ENCODE measurements at places on chromosomes 3 and 15.

DNA sequence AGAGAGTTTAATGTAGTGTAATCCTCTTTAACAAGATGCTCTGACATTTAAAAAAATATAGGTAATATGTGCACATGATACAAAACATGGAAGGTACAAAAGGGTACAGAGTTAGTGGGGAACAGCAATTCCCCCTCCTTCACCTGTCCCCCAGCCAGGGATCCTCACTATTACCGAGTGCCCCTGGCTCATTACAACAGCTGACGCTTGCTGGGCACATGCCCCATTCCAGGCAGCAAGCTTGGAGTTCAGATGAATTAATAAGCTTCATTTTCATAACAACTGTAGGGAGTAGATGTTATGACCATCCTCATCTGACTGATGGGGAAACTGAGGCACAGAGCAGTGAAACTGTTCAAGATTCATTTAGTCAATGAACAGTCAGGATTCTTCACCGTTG is 41.2 kb downstream of the PCSK6 start:
- DNase-seq: no peak

- DNase-seq: no peak
These were observed 152.9 kb downstream of the RAB11A start for GRCh38 chr15:66022163-66022525.

GRCh38 chr3:39220407-39221140 is 28.2 kb upstream of the XIRP1 start:
- no peak for DNase-seq

DNA sequence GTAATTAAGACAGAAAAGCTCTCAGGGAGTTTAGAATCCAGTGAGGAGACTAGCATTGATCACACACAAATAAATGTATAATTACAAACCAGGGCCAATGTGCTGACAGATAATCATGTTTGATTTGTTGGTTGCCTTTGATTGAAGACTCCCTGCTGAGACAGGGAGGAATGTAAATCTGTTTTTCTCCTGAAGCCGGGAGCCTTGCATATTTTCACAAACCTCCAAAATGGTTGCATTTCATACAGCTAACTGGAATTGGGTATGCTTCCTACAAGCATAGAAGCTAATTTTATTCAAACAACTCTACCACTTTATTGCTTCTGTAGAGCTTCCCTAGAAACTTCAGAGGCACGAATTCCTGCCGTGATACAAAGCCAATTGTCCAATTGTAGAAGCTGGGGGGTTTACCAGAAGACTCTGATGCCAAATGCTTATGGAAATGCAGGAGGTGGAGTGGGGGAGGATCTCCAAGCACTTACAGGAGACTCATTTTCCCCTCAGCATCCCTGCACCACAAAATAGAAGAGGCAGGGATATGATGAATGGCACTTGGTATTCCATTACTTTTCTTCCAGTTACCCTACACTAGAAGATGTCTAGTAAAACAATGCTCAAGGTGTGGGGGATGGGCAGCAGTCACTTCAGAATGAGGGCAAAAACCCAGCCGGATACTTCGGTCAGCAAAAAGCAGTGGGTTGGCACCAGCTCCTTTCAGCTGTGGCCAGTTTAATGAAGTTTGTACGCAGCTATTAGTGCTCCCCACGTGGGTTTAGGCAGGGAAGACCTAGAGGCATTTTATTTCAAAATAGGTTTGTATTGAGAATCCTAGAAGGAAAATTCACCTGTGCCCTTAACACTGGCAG is 11.4 kb upstream of the MEX3B start:
- DNase-seq: no peak

- no peak for DNase-seq
These were observed 10.4 kb downstream of the COPG1 start for GRCh38 chr3:129259612-129260477.

DNA sequence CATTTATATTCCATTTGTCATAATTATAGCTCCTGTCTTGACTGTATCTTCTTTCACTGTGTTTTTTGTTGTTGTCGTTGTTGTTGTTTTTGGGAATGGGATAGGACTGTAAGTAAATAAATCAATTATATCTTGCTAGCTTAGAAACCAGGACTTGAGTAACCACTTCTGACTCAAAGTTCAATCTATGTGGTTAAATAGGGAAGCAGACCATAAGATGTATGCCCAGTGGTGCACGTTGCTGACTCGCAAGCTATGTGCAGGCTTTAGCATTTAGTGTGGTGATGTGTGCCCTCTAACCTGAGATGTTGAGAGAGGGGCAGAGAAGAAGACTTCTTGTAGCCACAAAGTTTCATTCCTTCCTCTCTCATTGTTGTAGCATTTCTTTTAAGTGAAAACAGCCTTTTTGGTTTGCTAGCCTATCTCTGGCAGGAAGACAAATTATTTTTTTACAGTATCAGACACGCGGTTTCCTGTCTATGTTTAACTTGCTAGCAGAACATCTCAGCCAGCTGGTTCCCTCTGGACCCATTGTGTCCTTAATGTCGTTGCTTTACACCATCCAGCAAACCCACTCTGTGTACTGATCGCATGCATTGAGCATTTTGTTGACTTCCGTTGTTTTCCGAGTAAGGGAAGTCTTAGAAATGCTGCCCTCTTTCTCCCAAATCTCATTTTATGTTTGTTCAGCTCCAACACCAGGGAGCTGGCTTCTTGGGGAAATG is 52.1 kb downstream of the TGFBR2 start:
- no peak for DNase-seq

- no peak for DNase-seq
These were observed 41.4 kb upstream of the GLCE start for GRCh38 chr15:69119001-69119400.

GRCh38 chr3:165667676-165668075 is 169.5 kb downstream of the BCHE start:
- DNase-seq: no peak
